Activated effector memory CD4-positive, alpha-beta T cell treated with Interleukin-2 at 50 U/mL for 16 hours (primary cell): ENCODE measurements at places on chromosomes 6 and 20.

- no peak for DNase-seq
Measured at GRCh38 chr20:36821964-36822437, 48.4 kb upstream of the DSN1 start.

DNA sequence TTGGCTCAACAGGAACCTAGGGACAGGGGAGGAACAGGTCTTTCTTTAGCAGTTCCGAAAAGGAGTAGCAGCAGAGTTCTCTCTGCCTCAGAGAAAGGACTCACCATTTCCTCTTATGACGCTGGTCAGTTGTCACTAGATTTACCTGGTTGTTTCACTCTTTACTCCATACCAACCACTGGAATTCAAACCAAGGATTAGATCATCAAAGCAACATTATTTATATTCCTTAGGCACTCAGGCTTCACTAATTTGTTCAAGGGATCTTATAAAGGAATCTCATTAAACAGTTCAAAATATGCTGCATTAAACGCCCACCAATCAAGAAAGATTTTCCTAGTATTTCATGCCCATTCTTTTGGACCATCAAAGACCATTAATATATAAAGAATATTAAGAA is 1129.5 kb upstream of the MAP3K7 start:
- DNase-seq: no peak

GRCh38 chr20:59455402-59456341 is 148.7 kb upstream of the PHACTR3 start:
- DNase-seq: no peak

GRCh38 chr6:151293688-151294016 is 53.9 kb downstream of the AKAP12 start:
- no peak for DNase-seq
